ENCODE measurements at places on chromosomes 12 and 14.

DNA sequence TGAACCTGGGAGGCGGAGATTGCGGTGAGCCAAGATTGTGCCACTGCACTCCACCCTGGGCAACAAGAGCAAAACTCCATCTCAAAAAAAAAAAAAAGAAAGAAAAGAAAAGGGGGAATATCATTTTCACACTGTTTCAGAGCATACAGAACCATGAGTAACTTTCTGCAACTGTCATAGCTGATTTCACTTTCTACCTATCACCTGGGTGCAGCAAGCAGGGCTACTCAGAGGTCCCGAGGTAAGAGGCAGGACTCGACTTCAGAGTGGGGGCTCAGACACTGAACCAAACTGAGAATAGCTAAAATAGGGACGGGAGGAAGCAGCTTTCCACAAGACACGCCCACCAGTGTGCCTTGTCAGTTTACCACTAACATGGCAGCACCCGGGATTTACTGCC, 29.8 kb downstream of the OR10P1 start:
- DNase-seq, result no peak

GRCh38 chr12:62934799-62935674, at the start of gene PPM1H:
PPM1H (minus strand) TSS chr12:62935150; CDS start chr12:62934736, 414 bp downstream.
- DNase-seq, result peak; percentile 80

GRCh38 chr12:76060111-76060510, 24.4 kb downstream of the NAP1L1 start:
- no peak for DNase-seq

GRCh38 chr12:98559666-98560065, 33.8 kb upstream of the SLC25A3 start:
- DNase-seq, result no peak

DNA sequence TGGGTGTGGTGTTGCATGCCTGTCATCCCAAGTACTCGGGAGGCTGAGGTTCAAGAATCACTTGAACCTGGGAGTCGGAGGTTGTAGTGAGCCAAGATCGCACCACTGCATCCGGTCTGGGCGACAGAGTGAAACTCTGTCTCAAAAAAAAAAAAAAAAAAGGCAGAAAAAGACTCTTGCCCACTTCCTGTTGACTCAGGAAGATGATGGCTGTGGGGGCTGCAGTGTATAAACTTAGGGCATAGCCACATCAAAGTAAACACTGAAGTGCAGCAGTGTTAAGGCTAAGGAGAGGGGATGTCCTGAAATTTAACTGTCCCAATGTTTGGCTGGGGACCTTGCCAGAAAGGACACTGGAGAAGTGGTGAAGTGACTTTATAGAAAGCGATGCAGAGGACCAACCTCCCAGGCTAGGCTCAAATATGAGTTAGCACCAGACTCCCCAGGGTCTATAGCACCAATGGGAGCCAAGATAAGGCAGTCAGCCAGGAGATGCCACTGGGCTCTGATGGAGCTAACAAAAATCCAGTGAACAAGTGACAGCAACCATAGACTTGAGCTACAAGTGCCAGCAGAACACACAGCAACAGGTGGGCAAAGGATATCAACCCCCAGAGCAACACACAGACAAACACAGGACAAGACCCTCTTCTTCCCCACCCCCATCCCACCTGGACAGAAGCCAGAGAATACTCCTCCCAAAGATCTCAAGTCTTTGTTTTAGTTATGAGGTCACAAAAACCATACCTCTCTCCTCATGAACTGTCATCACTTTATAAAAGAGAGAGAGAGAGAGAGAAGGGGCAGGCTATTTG, 28.0 kb downstream of the NELL2 start:
- no peak for DNase-seq

DNA sequence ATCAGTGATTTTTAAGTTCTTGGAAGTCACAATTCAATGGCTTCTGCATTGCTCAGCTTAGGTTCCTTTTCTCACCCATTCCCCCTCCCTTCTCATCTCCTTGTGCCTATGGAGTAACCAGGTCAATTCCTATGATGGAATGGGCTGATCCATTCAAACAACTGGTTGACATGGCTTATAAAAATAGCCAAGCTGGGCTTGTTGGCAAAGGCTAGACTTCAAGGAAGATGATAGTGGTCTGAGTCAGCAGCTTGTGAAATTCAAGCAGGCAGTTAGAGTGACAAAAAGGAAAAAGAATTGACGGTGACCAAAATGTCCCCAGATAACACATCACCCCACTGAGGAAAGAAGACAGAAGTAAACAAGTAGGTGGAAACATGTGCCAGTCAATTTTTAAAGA, 119.9 kb upstream of the PCED1B start:
- DNase-seq, result no peak

- no peak for DNase-seq
Observed at GRCh38 chr12:94374124-94374523, 85.5 kb downstream of the CEP83 start.

DNA sequence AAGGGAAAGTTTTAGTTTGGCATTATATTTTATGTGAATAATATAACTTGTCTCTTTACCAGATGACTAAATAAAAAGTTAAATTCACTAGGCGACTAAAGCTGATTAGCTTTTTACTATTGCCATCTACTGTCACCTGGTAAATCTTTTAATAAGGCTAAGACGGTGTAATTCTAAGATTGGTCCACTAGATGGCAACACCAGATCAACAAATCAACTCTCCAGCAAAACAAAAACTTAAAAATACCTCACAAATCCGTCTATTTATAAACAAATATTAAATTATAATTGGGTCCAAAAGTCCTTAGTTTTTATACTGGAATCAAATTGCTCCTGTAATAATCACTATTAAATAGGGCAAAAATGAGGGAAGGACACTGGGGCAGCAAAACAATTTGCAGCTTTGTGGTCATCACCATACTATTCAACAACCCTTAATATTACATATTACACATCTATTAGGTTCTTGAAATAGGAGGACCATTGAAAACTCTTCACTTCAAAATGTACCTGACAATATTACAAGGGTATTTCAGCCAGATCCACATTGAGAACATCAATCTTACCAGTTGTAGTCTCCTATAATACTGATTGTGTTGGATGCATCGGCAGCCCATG, 47.9 kb downstream of the GALC start:
- no peak for DNase-seq

DNA sequence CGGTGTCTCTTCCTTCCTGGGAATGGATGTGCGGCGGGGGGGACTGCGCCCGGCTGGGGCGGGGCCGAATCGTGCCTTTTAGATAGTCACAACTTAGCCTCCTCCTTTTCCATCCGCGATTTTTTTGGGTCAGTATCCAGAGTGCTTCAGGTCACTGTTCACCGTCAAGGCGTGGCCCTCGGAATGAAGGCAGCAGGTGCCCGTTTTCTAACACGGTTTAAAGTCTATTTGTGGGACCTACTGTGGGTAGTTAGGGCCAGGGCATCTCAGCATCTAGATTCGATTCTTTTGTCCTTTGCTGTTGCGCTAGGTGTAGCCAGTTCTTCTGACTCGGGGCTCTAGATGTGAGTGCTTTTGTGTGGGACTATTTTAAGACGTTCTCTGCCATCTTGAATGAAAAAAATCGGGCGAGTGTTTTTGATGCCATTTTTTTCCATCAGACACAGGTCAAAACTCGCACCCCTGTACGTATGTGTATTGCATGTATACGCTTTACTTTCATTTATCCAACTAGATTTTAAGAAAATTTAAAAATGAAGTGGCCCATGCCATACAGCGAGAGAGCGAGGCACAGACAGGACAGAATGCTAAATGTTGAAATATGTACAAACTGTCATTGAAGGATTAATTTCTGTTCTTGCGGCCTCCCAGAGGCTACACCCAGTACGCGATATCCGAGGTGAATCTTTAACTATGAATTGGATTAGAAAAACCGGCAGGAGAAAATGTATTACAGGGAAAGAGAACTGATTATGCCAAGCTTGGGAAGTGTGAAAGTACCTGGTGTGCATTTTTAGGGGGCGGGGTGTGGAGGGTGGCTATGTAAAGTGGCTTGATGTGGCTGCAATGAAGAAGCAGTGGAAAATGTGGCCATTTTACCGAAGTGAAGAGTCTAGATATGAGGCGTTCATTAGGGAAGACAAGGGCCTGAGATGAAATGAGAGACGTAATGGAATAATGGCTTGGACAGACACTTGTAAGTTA, 835 bp downstream of the VEZT start:
- peak; percentile 38 for DNase-seq

DNA sequence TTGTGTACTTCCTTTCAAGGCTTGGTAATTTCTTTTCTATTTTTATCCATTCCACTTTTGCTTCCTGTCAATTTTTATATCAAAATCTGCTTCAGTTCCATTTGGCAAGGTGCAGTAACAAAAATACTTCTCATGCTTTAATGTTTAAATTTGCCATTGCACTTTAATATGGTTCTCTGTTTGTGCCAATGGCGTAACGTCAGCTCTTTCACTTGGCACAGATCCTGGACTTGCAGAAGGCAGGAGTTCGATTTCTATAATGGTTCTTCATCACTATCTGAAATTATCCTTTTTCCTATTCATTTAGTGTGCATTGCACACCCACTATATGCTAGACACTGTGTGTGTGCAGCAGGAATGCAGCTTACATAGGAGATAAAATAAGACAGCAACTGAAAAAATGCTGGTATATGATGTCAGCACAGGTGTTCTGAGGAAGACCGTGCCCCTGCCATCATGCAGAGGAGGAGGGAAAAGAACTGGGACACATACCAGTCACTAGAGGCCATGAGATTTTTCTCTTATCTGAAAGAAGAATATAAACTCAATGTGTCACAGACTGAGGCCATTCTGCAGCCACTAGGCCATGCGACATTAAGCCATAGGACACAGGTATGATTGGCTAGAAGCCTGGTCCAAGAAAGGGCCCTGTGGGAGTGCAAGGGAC, 298.2 kb downstream of the RPAP3 start:
- DNase-seq, result no peak

- DNase-seq, result no peak
Observed at GRCh38 chr12:116525418-116526001, 33.7 kb upstream of the MAP1LC3B2 start.

GRCh38 chr14:75113932-75114539, 12.8 kb downstream of the NEK9 start:
- no peak for DNase-seq

- peak; percentile 91 for DNase-seq
Observed at GRCh38 chr12:29710104-29710503, 73.6 kb downstream of the TMTC1 start.

GRCh38 chr12:21413369-21414277, 23.8 kb upstream of the PYROXD1 start:
- DNase-seq, result peak; percentile 3

DNA sequence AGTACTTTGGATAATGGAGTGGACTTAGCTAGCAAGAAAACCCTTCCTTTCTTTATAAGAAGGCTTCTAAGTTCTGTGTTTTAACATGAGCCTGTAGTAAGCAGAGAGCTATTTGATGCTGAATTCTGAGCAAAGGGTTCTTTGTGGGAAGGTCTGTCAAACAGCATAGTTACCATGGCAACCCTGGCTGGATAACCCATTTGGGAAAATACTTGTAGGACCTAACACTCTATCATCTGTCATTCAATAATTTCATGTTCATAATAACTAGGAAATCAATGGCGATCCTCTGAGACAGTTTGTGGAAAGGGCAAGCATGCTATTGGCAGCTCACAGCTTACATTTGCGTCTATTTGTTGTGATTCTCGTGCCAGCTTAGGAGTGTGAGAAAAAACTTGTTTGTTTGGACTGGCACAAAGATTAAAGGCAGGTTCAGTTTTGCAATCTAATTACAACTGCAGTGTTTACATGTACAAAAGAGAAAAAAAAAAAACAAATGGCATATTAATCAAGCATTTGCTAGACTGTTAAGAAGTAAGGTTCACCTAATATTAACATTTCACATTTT, 219.2 kb downstream of the PDZRN4 start:
- no peak for DNase-seq

DNA sequence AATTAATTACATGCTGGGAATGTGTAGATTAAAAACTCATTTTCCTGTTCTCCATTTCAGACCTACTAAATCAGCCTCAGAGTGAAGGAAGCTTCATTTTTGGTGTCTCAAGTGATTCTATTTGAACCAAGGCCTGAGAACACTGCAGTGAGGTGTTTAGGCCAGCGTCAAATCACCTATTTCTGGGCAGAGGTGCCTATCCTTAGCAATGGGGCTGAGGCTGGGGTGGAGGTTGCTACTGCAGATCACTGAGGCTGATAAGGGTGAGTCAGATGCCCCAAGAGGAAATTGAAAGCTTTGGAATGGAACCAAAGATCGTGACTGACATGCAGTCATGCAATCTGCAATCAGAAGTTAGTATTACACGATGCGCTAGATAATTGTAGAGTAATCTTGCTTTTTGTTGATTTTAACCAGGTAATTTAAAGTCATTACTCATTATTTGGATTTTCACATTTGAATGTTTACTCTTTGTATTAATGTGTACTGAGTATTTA, 4.4 kb downstream of the TXNRD1 start:
- peak; percentile 76 for DNase-seq

DNA sequence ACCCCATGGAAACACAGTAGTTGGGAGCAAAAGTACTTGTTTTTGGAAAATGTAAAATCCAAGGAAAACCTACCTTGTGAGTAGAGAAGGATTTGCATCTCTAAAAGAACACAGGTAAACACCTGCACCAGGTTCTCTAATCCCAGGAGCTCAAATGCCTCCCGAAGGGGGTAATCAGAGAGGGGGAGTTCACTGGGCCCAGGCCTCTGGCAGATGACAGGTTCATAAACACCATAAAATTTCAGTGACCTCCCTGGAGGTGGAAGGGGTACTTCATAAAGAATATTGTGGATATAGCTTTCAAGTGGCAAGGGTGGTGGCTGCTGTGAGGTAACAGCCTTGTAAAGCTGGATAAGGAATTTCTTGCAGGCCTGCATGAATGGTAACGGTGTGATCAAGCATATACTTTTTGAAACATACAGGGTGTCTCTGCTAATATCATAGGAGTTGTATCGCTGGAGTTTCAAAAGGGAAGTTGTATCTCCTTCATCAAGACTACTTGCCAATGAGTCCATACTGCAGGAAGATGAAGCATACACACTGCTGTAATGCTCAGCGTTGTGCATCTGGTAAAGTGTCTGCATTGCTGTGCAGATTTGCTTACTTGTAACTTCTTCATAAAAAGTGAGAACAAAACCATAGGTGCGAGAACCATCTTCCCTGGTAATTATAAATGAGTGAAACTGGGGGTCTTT, 111.3 kb downstream of the DENND5B start:
- DNase-seq, result no peak

DNA sequence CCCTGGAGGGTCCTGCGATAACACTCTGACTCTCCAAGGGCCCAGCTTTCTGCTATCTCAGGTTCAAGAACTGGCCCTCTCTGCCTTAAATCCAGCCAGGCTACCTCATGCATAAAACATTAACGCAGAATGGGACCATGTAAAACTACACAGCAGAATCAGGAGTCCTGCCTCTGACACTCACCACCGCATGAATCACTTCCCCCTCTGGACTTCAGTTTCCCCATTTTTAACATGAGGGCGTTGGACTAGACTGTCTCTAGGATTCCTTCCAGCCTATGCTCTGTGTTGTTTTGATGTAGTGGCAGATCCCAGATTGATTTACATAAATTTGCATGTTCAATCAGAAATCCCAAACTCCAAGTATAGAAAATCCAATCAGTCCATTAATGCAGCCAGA, 3.3 kb downstream of the NCKAP5L start:
- no peak for DNase-seq

DNA sequence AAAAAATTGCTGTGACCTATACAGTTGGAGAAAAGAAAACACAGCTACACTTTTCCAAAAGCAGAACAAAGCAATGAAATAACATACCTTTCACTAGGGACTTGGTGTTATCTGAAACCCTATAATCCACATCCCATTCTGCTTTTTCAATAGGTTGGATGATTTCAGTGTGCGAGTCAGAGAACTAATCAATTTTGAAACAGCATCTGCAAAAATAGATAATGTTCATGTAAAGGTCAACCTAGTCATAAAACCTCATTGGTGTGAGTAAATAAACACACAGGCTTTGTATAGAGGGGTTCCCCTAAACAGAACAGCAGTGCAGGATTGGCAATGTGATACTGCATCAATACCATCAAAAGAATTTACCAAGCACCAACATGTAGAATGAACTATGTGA, 173.0 kb upstream of the G2E3 start:
- no peak for DNase-seq
